ENCODE measurements at places on chromosomes 5 and 9.

DNA sequence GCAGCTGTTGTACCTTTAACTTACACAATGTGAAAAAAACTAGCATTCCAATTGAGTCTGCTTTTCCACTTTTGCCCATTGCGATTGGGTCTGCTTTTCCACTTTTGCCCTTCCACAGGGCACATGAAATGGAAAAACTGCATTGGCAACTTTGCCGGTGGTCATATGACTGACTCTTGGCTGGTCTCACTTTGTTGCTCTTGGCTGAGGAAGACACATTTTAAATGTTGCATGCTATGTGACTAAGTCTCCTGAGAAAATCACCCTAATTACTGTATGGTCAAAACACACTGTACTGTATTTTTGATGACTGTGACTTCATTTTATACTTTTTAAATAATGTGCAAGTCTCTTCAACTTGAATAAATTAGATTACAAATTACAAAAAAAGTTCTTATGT is 1.6 kb upstream of the OXCT1 start:
- DNase-seq: no peak

DNA sequence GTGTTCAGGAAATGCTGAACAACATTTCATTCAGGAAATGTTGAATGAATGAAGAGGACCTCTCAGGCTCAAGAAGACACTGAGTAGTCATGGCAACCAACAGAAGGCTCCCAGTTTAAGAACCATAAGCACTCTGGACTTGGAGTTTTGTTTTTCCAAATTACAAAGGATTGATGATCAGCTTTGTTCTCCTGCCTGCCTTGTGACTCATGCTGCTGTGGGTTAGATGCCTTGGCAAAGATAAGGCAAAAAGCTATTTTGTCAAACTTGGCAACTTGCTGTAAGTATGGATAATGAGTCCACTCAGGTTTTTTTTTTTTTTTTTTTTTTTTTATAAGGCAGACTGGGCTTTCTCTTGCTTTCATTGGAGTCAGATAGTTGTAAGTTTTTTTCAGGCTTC is 365.0 kb downstream of the TMEM232 start:
- DNase-seq: no peak

GRCh38 chr5:172373680-172374079 is 80.6 kb downstream of the SH3PXD2B start:
- DNase-seq: no peak

GRCh38 chr9:108515856-108516255 is 339.9 kb downstream of the ACTL7B start:
- no peak for DNase-seq

- DNase-seq: no peak
Measured at GRCh38 chr9:118522093-118523028, 818.2 kb downstream of the TLR4 start.

DNA sequence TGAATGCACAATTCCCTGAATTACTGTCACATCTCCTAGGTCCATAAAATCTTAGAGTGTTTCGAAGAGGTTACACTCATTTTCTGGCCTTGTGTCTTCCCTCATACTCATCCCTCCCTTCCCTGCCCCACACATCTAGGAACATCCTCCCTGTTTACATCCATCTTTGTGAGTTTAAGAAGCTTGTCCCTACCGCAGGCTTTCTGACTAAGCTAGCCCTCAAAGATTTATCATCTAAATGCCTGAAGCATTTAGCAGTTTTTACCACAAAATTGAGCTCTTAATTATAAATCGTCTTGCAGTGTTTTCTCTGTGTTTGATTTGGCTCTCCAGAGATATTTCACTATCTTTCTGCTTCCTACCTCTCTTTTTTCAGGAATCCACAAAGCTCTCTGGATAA is 374.8 kb downstream of the KIAA0825 start:
- DNase-seq: no peak

DNA sequence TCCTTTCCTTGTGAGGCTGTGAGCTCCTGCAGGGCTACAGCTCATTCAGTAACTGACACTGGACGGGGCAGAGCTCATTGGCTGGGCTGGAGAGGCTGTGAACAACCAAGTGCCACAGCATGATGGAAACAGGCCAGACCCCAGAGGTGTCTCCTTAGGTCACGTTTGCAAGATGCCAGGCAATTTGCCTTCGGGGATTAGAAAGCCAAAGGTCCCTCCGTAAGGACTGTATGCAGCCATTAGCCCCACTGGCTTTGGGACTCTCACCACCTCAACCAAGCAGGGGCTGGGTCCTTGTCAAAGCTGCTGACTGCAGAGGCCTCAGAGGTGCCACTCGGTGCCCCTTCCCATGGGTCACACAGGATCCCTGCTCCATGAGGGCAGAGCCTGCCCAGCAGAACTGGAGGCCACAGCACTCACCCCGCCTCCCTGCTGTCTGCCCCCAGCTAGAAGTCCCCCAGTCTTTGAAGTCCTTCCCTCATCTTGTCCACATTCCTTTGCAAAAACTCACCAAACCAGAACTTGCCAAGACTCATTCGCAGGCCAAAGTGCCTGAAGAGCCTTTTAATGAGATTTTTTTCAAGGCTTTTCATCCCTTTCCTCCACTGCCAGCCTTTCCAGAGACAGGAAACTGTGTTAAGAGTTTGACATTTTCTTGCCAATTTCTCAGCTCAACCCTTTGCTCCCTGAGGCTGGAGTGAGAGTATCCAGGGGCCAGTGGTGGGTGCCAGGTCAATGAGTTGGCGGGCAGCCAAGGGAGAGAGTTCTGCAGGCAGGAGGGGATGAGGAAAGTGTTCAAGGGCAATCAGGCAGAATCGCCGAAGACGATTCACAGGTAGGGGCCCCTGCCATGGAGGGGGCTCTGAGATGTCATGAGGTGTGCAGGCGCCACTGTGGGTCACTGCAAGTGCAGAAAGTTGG is 39.7 kb upstream of the SLC25A51 start:
- DNase-seq: no peak

DNA sequence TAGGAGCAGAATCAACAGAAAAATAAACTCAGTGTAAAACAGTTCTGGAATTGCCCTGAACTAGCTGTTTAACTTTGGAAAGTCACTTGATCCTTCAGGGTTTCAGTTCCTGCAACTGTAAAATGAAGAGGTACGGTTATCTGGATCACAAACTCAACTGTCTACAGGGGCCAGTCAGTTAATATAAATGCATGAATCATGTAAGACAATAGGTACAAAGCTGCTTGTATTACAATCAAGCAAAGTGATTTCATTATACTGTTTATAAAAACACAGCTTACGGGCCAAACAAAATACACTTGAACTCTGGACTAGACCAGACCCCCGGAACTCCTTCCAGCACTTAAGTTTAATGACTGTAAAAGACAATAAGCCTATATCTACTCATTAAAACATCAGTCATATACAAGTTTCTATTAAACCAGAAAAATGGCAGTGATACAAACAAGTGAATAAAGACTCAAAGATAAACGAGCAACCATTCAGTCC is 73.0 kb downstream of the MRPS27 start:
- DNase-seq: no peak

GRCh38 chr5:130323804-130324454 is 419.7 kb downstream of the CHSY3 start:
- DNase-seq: no peak

DNA sequence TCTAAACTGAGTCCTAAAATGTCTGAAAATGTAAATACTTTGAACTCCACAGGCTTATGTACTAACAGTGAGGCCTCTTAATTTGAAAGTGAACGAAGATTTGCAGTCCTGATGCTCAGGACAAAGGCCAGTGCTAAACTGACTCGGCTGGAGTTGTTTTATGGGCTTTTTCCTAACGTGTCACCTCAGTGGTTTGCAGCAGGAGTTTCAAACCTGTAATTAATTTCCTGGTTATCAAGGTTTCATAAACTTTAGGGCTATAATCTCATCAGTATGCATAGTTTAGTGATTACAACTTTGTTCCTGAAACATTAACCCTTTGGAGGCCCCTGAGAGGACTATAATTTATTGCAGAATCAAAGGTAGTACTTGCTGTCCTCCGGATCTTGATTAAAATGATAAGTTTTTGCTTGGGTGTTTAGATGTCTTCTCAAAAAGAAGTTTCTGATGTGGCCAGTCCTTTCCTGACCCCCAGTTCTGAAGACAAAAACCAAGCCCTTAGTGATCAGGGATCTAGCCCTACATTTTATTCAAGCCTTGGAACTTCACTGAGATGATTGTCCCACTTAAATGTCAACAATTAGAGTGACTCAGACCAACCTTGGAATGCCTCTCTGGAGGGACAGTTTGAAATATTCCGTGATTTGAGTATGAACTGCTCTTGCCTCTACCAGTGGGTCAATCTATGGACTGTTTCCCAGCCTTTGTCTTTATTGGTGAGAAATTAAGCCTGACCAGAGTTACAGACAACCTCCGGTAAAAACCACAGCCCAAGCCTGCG is 11.1 kb upstream of the S100Z start:
- no peak for DNase-seq

DNA sequence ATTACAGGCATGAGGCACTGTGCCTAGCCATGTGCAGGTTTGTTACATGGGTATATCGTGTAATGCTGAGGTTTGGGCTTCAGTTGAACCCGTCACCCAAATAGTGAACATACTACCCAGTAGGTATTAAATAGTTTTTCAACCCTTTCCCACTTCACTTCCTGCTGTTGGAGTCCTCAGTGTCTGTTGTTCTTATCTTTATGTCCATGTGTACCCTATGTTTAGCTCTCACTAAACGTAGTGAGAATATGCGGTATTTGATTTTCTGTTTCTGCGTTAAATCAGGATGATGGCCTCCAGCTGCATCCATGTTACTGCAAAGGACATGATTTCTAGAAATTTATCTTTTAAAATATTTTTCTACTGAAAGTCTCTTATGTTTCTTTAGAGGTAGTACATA is 17.8 kb downstream of the MTREX start:
- no peak for DNase-seq

- DNase-seq: no peak
Measured at GRCh38 chr5:171630350-171631065, 155.1 kb upstream of the SMIM23 start.

All from activated naive CD4-positive, alpha-beta T cell (primary cell).